Activated T-cell treated with anti-CD3 and anti-CD28 coated beads for 48 hours (primary cell): ENCODE measurements at places on chromosomes 1 and 21.

- no peak for DNase-seq
Observed at GRCh38 chr21:31222142-31222541, 121.9 kb downstream of the TIAM1 start.

DNA sequence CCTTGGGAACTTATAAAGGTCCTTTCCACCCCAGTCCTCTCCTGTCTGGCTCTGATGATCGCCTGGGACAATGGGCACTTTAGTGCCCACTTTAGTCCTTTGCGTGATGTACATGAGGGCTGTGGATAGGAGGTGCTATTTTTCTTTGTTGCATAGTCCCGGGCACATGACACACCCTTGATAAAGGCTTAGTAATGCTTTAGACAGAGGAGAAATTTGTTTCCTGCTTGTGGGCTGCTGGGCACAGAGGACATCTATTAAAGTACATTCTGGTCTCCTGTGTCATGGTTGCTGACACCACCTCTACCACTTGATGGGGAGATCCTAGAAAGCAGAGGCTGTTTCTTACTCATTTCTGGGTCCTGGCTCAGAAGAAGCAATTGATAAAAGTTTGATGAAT is 5.4 kb upstream of the KNCN start:
- no peak for DNase-seq

DNA sequence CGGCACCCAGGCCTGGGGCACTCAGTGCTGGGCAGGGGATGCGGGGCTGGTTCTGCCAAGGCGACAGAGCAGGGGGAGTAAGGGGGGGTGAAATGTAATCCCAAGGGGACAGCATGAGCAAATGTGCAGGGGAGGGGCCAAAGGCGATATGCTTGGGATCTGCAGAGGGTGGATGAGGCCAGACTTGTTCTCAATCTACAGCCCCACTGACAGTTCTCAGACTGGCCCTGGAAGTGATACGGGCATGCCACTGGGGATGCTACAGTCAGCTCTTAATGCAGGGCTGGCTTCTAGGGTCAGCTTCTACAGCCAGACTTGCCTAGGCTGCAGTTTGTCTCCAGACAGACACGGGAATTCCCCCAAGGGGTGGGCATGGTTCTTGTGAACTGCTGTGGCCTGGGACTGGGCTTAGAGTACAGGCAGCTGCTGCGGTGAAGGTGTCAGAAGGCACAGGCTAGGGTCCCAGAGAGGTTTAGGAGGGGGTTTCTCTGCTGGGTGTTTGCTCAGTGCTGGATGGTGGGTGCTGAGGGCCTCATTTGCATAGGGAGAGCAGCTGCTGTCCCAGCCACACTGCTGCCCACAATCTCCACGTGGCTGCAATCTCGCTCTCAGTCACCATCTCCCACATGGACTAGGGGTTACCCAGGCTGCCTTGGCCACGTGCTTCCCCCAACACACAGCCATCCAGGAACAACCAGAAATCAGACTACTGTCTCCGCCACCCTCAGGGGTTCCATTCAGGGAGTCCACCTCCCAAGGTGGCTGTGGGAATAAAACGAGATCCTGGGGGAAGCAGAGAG is 190.1 kb downstream of the HIVEP3 start:
- DNase-seq = peak; percentile 74

DNA sequence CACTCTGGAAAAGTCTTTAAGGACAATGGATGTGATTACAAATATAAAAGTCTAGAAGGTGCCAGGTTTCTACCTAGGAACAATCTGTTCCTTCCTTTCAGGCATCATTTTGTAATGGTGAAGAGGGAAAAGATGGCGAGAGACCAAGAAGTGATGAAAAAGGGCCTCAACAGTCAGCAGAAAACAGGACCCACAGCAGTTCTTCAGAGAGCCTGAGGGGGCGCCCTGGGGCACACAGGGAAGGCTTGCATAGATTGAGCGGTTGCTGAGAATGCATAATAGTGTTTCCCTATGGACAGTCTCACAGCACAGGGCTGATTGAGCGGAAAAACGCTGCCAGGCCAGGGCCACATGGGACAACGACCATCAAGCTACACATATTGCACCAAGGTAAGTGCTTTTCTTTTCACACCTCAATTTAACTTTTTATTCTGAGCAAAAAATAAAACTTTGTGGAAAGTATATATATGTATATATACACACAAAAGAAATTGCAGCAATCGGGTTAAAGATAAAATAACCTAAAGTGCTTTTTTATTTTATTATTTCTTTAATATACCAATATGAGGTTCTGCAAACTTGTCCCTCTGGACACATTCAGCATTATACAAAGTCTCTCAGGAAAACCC is 3.1 kb upstream of the YRDC start:
- DNase-seq = peak; percentile 60

DNA sequence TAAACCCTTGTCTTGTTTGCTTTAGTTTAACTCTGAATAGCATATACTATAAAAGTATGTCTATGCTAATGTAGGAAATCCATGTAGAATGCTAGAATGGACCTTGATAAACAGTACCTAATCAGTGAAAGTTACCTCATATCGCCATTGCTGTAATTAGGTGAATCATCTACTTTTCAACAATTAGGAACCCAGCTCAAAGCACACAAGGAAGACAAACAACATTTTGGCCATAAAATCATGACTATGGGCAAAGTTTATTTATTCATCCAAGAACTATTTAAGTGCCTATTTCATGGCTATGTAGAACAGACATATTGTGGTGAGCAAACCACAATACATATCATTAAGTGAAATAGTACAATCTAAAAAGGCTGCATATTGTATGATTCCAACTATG is 1043.2 kb downstream of the BRINP3 start:
- DNase-seq = no peak

DNA sequence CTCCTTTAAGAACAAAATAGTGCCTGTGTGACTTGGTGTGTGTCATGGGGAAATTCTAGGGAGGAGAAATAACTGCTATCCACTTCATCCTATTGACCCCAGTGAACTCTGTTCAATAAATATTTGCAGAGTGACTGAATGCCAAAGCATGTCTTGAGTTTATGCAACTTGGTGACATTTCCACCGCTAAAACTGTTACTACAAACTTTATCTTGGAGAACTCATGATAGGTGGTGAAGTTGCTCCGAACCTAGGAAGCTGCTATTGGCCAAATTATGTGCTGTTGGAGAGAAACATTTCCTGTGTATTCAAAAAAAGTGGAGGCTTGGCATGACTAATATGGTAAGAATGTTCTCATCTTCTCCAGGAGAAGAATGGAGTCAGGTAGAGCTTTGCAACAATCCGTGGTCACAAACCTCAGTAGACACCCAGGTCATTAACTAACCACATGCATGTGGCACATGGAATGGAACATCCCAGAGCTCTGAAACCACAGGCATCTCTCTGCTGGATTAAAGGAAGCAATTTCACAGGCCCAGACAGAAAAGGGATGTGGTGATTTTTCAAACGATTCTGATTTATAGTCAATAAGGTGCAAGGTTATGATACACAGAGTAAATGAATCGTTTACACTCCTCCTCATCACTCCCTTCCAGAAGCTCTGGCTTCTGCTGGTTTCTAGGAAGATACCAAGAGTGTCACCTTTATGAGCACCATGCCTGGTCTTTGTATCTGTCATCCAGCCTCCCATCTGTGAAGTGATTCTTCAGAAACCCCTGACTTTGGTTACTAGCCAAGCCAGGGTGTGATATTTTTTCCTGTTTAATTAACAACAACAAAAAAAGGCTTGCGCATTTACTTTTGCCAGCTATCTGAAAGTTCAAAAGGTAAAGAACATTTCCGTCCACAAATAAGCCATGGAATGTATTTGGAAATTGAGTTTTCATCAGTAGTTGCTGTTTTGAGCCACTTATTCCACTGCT is 361.1 kb downstream of the TGFB2 start:
- no peak for DNase-seq

DNA sequence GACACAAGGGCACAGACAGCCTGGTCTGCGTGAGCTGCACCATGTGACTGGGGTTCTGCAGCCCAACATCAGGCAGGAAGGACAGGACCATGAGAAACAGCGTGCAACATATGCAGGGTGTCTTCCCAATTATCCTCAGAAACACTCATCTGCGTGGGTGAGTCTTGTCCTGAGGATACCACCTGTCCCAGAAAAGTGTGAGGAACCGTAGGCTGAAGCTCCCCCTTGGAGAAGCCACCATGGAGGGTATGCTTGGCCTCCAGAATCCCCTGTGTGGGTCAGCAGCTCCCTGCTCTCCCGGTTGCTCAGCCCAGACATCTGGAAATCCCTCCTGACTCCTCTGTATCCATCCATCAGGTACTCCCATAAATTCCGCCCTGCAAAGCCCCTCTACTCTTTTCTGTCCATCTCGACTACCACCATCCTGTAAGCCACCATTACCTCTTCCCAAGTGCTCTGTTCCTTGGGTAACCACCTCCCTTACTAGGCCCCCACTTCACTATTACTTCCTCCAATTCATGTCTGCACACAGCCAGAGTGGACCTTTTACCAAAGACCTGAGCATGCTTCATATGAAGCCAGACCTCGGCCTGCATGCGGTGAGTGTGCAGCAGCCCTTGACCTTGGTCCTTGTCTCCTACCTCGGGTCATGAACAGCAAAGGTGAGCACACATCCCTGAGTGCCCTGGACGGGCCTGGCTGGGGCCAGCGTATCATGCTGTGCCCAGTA is 33.0 kb downstream of the ETS2 start:
- no peak for DNase-seq

GRCh38 chr1:205162301-205162700 is 40.5 kb upstream of the RBBP5 start:
- DNase-seq = no peak

DNA sequence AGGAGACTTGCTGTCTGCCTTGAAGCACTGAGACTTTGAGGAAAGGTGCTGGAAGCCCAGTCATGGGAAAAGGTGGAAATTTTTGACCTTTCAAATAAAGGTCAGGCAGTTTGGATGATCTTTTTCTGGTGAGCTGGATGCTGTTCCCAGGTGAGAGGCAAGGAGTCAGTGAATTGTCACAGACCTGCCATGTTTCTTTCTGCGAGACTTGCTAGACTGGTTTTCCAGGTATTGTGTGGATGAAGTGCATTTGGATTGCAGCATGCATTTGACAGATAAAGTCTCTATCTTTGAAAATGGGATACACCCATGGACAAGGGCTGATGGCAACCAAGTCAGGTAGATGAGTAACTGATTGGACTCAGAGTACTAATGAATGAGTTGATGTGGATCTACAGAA is 65.7 kb upstream of the NHLH2 start:
- DNase-seq = no peak

DNA sequence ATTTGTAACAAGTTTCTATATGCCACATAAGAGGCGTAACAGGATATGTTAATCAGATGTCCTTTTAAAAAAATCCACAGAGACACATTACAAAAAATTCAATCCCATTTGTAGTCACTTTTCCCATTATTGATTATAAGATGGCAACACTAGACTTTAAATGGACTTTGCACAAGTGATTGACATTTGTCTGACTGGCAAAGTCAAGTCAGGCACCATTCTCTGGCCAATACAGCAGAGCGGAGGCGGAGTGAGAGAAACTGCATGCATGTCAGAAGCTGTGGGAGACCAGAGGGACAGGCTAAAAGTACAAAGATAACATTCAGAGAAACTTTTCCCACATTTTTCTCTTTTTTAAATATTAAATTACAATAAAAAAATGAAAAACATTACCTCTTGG is 28.1 kb upstream of the RGS5 start:
- DNase-seq = no peak

DNA sequence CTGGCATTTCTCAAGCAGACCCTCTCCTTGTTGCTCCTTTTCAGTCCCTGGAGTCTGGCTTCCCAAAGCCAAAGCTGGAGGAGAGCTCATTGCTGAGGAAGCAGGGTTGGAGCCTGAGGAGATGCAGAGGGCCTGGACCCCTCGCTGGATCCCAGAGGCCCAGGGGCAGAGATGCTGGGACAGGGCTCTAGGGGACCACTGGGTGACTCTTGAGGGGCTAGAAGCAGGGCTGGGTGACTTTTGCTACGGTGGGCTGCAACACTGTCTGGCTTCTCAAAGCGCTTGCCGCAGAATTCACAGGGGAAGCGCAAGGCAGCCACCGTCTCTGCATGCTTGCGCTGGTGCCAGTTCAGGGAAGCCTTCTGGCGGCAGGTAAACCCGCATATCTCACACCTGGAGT is 8.8 kb downstream of the ZNF692 start:
- DNase-seq = no peak

DNA sequence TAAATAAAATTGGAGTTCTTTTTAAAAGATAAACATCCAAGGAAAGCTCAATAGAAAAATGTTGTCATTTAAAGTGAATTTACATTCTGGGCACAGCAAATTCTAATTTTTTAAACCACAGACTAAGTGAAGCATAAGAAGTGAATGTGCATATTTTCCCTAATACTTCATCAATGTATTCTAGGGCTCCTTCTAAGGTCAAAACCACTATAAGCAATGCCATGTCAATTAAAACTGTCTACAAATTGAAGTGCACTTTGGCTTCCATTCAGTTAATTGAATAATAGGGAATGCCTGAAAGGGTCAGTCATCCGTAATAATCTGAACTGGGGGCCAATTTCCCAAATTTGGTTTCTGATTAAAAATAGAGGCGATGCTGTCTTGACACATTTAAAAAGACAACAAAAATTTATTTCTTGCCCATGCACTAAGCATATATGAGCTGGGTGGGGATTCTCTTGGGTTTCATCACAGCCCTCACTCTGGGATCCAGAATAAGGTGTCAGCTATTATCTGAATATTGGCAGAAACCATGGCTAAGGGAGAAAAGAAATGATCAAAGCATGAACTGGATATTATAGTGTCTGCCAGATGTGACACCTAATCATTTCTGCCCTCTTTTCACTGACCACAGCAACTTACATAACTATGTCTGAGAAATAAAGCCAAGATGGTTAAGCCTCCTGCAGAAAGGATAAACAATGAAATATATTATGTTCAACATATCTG is 660.6 kb upstream of the B3GALT2 start:
- no peak for DNase-seq

GRCh38 chr1:230826166-230826875 is 42.0 kb downstream of the C1orf198 start:
- DNase-seq = no peak
